Right cardiac atrium (tissue), 5 donors: ENCODE measurements at places on chromosomes 7 and 10. TPM values are rescaled to one million over a fixed set of nuclear protein-coding genes. Genes with fewer than 3 reads are reported as not detected.

CLDN3 gene
- total RNA-seq = not detected

STN1 gene
- total RNA-seq = 25.7 TPM

BAMBI gene
- 35.1 TPM for total RNA-seq

MUC3A gene
- 0.18 TPM for total RNA-seq

DNA sequence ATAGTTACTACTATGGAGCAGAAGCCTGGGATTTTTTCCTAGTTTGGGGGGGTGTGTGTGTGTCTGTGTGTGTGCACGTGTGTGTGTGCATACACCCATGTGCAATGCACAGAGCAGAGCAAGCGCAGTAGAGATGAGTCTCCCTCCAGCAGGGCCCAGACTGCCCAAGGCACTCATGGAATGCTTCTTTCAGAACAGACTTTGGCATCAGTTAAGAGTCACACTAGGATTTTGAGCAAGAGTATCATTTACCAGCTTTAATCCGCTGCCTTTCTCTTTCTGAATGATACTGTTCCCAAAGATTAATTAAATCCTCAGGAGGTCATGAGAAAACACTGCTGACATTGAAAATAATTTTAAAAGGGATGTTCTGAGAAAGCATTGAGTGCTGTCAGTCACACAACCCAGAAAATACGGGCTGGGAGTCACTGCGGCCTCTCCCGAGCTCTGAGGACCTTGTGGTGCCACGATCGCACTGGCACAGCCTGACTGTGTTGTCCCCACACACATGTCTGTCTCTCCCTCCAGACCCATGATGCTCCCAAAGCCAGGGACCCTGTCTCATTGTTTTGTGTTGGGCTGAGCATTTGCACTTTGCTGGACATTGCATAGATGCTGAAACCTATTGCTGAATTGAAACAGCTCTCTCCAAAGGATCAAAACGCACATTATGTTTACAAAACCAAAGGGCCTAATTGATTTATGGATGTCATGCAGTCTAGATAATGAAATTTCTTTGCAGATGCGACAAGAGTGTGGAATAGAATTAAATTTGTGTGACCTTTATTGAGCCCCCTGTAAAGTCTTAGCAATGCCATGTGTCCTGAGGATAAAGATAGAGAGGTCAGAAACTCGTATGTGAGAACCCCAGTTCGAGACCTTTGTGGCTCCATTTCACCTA is 54.7 kb upstream of the FIGNL1 start:
- no peak for DNase-seq

DNA sequence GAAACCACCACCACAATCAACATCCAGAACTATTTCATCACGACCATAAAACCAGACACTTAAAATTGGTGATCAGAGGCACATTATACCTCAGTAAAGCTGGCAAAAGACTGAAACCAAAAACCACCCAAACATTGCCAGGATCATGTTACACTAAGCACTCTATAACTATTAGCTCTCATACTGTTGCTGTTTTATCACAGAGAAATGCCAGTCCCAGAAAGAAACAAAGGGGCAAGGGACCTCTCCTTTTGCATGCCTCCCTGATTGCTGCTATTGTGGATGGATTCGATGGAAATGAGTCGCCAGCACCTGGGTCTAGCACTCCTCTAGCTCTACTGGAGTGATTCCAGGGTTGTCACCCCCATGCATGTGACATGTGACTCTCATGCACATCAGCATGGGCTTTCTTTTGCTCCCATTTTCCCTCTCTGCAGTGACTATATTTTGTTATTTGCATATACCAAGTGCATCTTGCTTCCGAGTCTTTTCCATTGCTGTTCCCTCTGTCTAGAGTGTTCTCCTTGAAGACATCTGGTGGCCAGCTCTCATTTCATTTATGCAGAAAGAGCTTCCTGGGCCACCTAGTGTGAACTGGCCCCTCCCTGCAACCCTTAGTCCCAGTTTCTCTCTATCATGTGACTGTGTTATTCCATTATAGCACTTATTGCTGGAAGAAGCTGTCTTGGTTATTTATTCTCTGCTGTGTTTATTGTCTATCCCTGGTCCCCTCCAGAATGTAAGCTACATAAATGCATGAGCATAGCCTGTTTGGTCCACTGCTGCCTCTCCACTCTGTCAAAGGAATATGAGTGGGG is 300.6 kb downstream of the PLXNA4 start:
- DNase-seq = no peak

DNA sequence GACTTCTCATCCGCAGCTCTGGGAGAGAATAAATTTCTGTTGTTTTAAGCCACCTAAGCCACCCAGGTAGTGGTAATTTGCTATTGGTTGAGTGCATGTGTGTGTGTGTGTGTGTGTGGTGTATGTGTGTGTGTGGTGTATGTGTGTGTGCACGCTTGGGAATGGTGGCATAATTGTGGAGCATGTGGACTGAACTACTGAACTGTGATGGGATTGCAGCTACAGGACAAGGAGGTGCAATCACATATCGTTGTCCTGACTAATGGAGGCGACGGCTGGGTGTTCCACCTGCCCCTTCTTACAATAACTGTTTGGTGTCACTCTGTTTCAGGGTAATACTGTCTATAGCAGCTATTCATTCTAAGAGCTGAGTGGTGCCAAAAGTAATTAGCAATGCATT is 448.7 kb upstream of the PFKP start:
- no peak for DNase-seq

- no peak for DNase-seq
Observed at GRCh38 chr10:23060918-23061317, 34.5 kb upstream of the MSRB2 start.

DNA sequence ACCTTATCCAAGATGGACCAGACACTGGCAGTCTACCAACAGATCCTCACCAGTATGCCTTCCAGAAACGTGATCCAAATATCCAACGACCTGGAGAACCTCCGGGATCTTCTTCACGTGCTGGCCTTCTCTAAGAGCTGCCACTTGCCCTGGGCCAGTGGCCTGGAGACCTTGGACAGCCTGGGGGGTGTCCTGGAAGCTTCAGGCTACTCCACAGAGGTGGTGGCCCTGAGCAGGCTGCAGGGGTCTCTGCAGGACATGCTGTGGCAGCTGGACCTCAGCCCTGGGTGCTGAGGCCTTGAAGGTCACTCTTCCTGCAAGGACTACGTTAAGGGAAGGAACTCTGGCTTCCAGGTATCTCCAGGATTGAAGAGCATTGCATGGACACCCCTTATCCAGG is 13.4 kb downstream of the LEP start:
- DNase-seq = no peak

GRCh38 chr7:41028580-41028979 is 674.3 kb downstream of the INHBA start:
- no peak for DNase-seq

DNA sequence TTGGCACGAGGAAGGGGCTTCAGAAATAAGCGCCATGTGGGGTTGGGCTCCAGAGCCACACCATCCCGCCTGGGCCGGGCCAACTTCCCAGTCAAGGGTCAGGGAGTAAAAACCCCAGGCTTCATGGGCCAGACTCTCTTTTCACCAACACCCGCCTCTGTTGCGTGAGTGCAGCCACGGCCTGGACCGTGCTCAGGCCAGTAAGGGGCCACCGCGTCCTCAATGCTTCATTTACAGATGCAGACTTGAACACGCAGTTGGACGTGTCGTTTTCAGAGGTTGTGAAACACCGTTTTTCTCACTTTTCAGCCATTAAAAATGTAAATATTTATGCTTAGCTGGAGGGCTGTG is 161.0 kb downstream of the WDR37 start:
- DNase-seq = no peak
